ENCODE measurements at places on chromosomes 1 and 21. TPM values are rescaled to one million over a fixed set of nuclear protein-coding genes. Genes with fewer than 3 reads are reported as not detected.

- no peak for DNase-seq
Observed at GRCh38 chr1:39642796-39643195, 3.4 kb upstream of the HEYL start.

- no peak for DNase-seq
Observed at GRCh38 chr1:194161591-194161990, 975.2 kb upstream of the B3GALT2 start.

DNA sequence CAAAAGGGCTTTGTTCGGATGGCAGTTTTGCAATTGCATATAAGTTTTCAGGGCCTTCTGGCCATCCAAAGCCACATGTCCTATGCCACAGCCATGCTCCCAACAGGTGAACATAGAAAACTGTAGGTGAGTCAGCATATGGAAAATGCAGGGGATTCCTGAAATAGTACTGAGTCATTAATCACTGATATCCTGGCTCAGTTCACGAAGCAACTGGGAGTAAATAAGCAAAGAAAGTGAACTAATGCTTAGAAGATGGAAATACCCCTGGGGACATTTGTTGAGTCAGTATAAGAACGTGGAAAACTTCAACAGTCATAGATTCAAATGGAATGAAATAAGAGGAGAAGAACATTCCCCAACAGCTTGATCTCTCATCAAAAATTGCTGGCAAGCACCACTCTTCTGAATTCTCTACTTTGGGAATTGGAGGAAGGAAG is 148.9 kb upstream of the RUNX1 start:
- DNase-seq: no peak

DNA sequence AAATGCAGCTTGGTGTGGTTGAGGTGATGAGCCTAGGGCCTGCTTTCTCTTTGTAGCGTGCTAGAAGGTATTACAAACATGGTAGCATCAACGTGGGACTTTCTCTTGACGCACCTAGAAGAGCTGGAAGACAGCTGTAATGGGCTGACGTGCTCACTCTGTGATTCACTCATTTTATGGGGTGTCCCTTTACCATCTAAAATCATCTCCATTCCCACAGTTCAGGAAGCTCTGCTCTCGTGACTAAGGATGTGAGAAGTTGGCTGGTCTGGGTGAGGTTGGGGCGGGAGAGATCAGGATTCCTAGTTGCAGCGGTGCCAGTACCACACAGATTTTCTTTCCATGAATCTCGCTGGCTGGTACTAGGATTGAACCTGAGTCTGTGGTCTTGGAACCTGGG is 4.2 kb downstream of the HTR6 start:
- no peak for DNase-seq

DNA sequence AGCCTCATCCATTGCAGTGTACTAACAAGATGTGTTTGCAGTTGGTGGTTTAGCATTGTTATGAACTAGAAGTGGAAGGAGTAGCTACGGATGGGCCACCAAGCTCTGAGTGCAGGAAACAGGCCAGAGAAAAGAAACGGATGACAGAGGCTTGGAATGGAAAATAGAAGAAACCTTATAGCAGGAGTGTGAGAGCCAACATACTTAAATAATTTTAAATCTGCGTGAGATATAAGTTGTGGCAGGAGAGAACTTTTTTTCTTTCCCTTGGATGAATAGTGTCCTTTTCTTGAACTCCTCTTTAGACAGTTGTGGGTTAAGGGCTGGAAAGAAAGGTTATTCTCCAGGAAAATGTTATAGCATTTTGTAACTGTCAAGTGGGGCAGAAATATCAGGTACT is 54.2 kb downstream of the RGL1 start:
- no peak for DNase-seq

DNA sequence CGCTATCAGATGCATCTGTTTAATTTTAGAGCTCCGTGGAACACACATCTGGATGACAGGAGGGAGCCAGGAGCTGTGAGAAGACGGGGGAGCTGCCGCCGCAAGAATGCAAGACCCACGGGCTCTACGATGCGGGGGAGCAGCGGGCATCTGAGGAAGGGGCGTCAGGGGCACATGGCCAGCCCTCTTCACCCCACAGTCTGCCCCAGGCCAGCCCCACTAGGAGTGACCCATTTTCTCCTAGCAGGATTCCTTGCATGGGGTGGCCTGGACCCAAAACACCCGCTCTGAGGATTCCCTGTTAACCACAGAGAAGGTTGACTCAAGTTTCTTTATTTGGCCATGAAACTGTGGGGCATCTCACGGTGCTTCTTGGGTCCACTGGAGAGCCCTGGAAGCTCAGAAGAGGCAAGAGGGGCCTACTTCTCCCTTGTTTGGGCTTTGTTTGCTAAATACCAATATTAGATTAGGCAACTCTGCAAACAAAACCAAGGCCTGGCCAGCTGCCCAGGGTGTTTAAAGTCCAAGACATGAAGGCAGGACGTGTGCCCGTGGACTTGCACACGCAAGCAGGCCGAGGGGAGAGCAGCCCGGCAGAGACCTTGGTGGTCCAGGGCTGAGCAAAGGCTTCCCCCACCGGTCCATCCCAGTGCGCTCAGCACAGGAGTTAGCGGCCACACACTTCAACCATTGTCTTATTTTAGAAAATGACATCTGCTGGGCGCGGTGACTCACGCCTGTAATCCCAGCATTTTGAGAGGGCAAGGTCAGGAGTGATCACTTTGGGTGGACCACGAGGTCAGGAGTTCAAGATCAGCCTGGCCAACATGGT is 89.8 kb downstream of the DHRS3 start:
- DNase-seq: no peak

NUDT4B gene
- not detected for total RNA-seq

Measured in T-cell (primary cell).